ENCODE measurements at places on chromosomes 13 and 19.

- no peak for DNase-seq
These were observed 50.7 kb upstream of the SERP2 start for GRCh38 chr13:44322928-44323327.

DNA sequence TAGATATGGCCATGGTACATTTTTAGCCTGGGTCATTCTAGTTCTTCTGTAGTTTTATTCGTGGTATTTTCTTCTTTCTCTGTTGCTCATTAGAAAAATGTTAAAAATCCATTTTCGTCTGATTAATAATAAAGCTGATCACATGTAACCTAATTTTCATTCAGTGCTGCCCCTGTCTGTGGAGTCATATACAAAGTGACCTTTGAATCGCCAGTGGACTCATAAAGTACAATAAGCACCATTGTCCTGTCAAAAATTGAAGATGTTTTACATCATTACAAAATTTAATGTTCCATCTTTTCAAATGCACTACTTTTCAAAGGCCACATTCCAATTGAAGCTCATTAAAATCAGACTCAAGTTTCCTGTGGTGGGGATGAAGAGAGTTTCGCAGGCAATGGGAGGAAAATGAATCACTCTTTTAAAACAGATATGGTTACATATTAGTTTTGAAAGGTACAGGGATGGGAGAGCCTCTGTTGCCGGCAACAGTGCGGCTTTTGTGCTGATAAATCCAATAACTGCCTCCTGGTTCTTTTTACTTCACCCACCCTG lies 205.4 kb downstream of the ZNF536 start:
- DNase-seq, result no peak

DNA sequence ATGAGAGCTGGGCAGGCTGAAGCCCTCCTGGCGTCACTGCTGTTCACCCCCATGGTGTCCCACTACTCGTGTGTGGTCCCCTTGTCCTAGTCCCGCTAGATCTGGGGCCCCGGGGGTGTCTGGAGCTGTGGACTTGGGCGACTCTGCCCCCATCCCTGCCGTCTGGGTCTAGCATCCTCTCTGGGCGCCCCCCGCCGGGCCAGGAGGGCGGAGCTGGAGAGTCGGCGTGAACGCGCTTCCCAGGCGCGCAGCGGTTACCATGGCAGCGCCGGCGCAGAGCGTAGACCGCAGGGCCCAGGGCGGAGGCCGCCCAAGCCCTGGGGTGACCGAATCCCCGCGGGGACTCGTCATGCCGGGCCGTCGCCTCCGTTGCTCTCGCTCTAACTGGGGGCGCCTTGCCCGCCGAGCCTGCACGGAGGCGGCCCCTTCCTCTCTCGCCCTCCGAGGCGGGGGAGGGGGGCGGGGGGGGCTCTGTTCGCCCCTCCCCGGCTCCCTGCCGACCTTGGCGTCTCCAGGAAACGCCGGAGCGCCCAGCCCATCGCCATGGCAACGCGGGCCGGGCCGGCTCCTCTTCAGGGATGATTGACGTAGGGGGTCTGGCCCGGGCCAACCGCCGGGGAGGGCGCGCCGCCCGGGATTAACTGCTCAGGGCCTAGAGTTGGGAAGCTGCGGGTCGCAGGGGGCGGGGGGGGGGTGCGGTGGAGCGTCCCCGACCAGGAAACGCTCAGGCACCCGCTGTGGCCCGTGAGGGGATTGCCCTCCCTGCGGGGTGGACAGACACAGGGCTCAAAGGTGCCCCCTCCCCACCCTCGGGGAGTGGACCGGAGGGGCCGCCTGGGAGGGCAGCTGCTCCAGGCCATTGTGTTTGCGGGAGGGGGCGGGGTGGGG lies 8.9 kb downstream of the ISYNA1 start:
- no peak for DNase-seq

DNA sequence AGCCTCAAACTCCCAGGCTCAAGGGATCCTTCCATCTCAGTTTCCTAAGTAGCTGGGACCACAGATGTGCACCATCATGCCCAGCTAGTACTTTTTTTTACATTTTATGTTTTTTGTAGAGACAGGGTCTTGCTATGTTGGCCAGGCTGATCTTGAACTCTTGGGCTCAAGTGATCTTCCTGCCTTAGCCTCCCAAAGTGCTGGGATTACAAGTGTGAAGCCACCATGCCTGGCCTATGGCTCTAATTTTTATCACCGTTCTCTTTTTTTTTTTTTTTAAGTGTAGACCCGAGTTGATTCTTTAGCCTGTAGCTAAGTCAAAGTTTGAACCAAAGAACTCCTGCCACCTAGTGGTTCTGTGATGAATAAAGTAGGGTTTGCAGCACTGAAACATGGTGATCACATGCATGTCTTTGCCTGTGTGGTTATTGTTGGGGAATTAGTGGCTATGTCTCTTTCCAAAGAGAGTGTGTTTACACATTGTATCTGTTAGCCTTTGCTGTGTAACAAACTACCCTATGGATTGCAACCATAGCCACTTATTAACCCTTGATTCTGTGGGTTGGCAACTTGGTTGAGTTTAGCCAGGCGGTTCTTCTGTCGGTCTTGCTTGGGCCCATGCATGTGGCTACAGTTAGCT lies 11.6 kb downstream of the NFILZ start:
- DNase-seq, result no peak

- DNase-seq, result no peak
These were observed 6.5 kb upstream of the GPC6 start for GRCh38 chr13:93220073-93220472.

DNA sequence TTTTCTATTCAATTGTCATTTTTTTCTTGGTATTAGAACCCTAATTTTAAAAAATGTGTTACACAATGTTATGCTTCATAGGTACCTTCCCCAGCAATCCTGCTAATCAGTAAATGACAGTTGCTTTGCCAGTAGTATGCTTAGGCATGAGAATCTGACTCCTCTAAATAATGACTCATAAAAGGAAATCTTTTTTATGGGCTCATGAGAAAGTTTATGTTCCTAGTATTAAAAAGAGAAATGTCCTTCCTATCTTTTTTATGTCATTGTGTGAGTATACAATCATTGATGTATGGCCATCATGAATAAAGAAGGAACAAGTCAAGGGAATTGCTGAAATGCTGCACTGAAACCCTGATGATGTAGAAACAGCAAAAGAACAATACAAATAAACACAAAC lies 1237.7 kb upstream of the PCDH20 start:
- no peak for DNase-seq

DNA sequence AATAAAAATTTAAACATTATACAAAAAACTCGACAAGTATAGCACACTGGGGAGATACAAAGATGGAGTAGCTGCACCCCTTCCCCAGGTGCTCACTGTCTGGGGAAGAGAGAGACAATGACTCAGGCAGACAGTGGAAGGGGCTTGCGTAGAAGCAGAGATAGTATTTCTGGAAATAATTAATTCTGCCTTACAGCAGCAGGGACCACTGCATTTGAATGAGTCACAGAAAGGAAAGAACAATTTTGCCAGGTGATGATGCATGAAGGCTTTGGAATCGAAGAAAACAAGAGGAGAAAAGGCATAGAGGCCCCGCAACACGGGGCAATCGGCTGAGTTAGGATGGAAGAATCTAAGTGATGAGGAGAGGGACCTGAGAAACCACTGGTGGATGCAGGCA lies 447.4 kb downstream of the EFNB2 start:
- no peak for DNase-seq

GRCh38 chr13:25662516-25662915 lies 290.7 kb downstream of the ATP8A2 start:
- DNase-seq, result no peak

GRCh38 chr13:21075379-21076249 lies 14.2 kb upstream of the LATS2 start:
- no peak for DNase-seq

- no peak for DNase-seq
These were observed 632.3 kb downstream of the SLITRK6 start for GRCh38 chr13:85166891-85167290.

GRCh38 chr13:113789167-113789566 lies 30.1 kb downstream of the TMEM255B start:
- no peak for DNase-seq

DNA sequence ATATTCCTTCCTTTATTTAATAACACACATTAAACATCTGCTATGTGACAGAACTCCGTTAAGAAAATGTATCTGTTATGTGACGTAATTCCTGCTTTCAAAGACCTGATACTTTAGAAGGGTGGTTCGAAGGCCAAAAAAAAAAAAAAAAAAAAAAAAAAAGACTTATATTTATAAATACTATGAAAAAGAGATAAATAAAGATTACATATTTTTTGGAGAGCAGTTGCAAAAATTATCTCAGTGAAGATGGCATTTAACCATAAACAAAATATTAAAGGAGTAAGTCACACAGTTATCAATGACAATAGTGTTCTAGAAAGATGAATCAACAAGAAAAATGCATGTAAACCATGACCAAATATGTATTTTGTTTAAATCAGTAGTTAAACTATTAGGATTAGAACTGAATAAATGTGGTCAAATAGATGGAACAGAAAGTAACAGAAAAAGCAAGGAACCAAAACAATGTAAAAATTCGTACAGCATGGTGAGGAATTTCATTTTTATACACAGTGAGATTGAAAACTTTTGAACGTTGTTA lies 612.3 kb upstream of the SLITRK5 start:
- DNase-seq, result no peak

GRCh38 chr13:49827336-49827735 lies 34.9 kb upstream of the KPNA3 start:
- DNase-seq, result no peak

DNA sequence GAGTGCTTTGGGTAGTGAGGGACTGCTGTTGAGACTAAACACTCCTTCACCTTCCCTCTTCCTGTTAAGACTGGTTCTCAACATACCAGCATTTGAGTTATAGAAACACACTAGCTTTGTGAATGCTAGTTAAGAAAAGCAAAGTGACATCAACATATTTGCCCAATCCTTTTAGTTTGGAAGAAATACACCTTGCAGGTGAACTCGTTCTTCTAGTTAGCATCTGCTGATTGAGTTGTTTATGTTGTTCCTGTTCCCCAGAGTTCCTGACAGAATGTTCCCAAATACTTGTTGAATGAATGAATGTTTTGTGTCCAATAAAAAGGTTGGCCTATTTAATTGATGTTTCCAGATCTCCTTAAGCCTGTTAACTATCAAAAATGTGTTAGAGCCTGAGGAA lies 7.1 kb downstream of the LMO7 start:
- no peak for DNase-seq

DNA sequence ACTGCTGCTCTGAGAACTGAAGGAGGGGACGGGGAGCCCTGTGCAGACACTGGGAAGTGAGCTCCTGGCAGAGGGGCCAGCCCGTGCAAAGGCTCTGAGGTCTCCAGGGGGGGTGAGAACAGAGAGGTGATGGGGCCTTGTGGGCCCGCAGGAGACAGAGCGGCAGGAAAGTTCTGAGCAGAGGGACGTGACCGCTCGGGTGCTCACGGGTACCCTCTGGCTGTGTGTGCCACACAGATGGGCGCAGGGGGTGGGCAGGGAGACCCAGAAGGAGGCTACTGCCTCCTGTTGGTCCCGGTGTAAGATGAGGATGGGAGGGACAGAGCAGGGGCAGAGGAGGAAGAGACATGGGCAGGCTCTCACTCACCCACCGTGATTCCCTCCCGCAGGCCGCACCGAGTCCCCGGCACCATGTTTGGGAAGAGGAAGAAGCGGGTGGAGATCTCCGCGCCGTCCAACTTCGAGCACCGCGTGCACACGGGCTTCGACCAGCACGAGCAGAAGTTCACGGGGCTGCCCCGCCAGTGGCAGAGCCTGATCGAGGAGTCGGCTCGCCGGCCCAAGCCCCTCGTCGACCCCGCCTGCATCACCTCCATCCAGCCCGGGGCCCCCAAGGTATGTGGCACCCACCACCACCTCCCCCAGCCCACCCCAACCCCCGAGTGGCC lies 27.5 kb upstream of the NCCRP1 start:
- no peak for DNase-seq

DNA sequence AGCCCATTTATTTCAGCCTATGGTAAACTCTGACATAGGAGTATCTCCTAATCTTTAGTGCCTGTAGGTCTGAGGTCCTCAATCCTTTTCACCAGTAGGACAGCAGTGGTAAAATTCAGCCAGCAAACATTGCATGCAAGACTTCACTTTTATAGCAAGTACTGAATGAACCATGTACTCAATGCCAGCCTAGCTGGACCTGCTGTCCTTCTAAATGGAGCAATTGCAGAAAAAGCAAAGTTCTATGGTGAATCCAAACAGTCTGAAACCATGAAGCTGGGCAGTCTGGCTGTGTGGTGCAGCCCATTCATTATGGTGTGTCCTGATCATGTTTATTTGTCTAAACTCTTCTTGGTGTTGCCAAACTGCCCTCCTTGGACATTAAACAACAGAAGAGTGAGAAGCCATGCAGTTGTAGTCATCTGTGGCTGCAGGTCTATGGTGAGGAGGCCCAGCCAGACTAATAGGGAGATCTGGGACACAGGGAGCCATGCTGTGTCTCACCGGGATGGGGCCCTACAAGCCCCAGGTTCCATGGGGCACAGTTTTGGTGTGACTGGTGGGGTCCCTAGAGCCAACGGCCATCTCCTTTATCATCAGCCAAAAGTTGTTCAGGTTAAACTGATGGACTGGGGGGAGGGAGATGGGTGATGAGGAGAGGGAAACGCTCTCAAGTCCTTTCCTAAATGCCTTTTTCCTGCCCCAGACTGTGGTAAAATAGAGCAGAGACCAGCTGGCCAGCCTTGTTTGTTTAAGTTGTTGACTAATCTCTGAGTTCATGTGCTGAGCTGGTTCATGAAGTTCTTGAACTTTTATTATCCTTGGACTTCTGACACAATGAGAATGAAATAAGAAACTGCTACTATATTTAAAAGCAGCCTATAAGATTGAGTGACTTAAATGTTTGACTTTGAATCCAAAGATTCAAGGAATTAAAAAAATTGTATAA lies 20.6 kb upstream of the TNFSF11 start:
- DNase-seq, result peak; percentile 71

- DNase-seq, result no peak
These were observed 36.9 kb upstream of the GRTP1 start for GRCh38 chr13:113400621-113401451.

- DNase-seq, result no peak
These were observed 15.8 kb downstream of the ZNF574 start for GRCh38 chr19:42091742-42092141.

DNA sequence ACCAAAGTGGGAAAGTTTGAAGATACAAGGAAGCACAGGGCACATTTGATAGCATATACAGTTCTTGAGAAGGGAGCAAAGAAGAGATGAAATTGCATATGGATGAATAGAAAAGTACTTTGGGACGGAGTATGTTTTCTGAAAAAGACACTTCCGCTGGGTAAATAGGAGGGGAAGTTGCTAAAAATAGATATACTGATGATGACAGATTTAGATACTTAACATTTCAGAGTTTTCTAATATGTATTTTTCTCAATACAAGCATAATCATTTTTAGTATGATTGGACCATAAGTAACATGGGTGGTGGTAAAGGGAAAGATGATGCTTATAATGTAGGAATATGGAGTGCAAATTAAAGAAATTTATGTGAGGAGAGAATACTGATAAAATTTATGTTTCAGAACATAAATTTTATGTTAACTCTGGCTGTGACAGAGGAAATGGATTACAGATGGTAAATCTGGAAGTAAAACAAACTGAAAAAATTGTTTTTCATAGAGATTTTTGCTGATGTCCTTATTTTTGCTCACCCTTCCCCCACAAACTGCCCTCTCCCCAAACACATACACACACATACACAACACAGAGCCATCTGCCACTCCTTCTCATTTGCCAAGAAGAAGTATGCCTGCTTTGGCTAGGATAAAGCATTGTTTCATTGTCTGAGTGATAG lies 583.9 kb upstream of the MIR17HG start:
- no peak for DNase-seq

Measured in non-pigmented ciliary epithelial cell (primary cell).